ENCODE measurements at places on chromosomes 6 and 20. TPM values are rescaled to one million over a fixed set of nuclear protein-coding genes. Genes with fewer than 3 reads are reported as not detected.

The TRIM10 gene
- total RNA-seq = not detected

The SYNDIG1 gene
- total RNA-seq = not detected

The CST4 gene
- total RNA-seq = not detected

The MLN gene
- not detected for total RNA-seq

The LPIN3 gene
- total RNA-seq = 4.6 TPM

The HLA-DQA2 gene
- total RNA-seq = 0.27 TPM

The RPN2 gene
- total RNA-seq = 154 TPM

DNA sequence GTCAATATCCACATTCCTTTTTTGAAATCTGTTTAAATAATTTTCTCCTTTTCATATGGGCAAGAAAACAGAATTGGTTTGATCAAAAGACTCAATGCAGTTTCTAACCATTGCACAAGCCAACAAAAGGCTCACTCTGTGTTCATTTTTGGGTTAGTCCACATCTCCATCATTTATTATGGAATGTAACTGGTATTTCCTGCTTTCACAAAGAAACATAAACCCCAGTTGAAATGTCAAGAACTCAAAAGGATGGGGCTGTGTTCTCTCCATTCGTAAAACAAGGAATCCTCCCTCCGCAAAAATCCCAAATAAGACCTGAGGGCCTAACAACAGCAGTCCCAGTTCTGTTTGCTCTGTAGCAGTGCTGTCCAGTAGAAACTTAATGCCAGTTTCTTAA lies 420.9 kb downstream of the GJA1 start:
- H3K4me3 ChIP-seq = no peak overlapping the region
- DNase-seq = no peak
- no peak overlapping the region for H3K27ac ChIP-seq
- no peaks in the 10 kb centered on the region for H3K27me3 ChIP-seq

DNA sequence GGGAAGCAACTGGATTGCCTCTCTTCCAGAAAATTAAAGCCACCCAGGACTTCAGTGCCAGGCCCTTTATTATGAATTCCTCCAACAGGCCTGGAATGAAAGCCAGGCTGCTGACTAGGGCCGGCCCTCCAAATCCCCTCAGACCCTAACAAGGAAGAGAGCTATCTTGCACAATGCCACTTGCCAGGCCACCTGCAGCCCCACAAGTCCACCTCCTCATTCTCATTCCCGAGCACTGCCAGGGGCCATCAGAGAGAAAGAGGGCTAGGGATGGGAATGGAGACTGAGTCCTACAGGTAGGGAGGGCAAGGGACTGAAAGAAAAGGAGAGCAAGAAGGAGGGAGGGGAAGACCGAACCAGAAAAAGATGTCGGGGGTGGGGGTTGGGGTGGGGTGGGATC lies 86.5 kb downstream of the MRPL14 start:
- H3K4me1 ChIP-seq = peaks cover 8% of the 10 kb centered on the region
- no peak for DNase-seq
- no peak overlapping the region for H3K27ac ChIP-seq
- no peak overlapping the region for H3K4me3 ChIP-seq

DNA sequence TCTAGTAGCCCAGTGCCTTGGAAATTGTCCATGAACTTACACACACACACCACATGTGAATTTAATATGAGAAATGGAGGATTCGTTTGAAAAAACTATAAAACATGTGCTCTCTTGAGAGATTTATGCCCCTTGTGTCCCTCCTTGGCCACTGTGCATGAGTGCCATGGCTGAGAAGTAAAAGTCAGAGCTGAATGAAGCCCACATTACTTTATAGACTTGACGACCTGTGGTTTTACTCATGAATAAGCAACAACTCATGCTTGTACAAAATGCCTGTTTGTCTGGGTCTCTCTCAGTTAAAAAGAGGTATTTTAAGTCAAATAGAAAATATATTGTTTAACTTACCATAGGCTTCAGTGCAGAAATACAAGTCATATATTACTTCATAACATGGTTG lies 102.7 kb downstream of the KCNQ5 start:
- no peak for DNase-seq
- H3K36me3 ChIP-seq = no peaks in the 10 kb centered on the region
- no peaks in the 10 kb centered on the region for H3K27me3 ChIP-seq

DNA sequence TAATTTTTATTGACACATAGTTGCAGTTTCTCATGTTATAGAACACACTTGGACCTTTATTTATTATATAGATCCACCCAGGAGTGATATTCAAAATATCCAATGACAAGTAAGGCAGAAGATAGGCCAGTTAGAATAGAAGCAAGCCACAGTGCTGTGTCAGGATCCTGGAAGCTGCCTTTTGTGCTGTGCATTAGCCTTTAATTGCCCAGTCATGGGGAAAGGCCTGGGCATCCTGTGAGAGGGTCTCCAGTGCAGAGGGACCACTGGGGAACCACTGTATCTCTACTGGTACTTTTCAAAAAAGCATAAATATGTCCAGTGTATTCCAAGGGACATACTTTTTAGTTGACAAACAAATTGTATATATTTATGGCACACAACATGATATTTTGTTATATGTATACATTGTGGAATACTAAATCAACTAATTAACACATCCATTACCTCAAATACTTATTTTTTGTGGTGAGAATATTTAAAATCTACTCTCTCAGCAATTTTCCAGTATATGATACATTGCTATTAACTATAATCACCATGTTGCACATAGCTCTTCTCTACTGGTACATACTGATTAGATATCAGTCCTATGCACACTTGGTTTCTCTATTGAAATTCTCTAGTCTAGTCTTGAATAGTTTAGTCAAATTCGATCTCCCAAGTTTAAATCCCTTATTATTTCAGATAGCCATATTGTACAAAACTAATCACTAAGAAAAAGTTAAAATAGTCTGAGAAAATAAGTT lies 59.5 kb downstream of the CDC40 start:
- no peaks in the 10 kb centered on the region for H3K27me3 ChIP-seq
- no peak overlapping the region for H3K27ac ChIP-seq
- H3K4me1 ChIP-seq = peaks cover 2% of the 10 kb centered on the region
- DNase-seq = no peak
- no peak overlapping the region for H3K4me3 ChIP-seq
- peaks cover 19% of the 10 kb centered on the region for H3K36me3 ChIP-seq

GRCh38 chr6:149129371-149130077 lies 188.0 kb upstream of the TAB2 start:
- DNase-seq = no peak
- no peak overlapping the region for H3K4me3 ChIP-seq
- peaks cover 80% of the 10 kb centered on the region for H3K4me1 ChIP-seq
- no peaks in the 10 kb centered on the region for H3K27me3 ChIP-seq

GRCh38 chr6:28742668-28743270 lies 181.0 kb downstream of the TRIM27 start:
- H3K4me1 ChIP-seq = peaks cover 9% of the 10 kb centered on the region
- peaks cover 56% of the 10 kb centered on the region for H3K27me3 ChIP-seq
- no peak overlapping the region for H3K4me3 ChIP-seq
- H3K36me3 ChIP-seq = peaks cover 3% of the 10 kb centered on the region

DNA sequence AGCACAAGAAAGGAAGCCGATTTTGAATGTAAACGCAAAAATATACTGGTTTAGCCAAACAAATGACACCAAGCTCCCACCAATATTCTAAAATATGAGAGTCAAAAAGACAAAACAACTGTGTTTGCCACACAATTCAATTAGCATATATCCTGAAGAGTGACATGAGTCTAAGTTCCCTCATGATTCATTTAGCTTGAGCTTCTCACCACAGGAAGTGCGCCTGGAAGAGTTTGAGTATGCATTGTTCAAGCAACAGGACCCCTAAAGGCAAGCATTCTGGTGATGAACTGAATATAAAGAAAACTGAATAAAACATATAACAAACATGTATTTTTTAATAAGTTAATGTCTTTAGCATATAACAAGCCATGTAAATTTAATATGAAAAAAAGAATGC lies 115.2 kb upstream of the RUNX2 start:
- no peaks in the 10 kb centered on the region for H3K27me3 ChIP-seq
- peaks cover 28% of the 10 kb centered on the region for H3K36me3 ChIP-seq

DNA sequence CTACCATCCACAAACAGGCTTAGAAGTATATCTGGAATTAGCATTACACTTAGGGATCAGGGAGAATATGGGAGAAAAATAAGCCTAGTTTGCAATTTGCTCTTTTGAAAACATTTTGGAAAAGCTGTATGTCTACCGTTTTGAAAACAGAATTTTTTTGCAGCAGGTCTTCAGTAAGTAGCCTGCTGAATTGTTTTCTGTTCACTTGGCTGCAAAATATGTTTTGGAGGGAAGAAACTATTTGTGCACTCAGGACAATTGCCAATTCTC lies 39.6 kb downstream of the ILRUN start:
- DNase-seq = no peak
- peak overlapping the region; percentile 66 for H3K4me3 ChIP-seq
- H3K4me1 ChIP-seq = peaks cover 57% of the 10 kb centered on the region
